HFFc6 (cell line): ENCODE measurements at places on chromosomes 1 and 21. TPM values are rescaled to one million over a fixed set of nuclear protein-coding genes. Genes with fewer than 3 reads are reported as not detected.

Gene OR2T29
- not detected in 3 replicates for total RNA-seq

- no peak overlapping the region for H3K4me3 ChIP-seq
- no peaks in the 10 kb centered on the region; the same call in 1 of the 2 replicates for H3K27me3 ChIP-seq
- no peaks in the 10 kb centered on the region for H3K4me1 ChIP-seq
- H3K36me3 ChIP-seq = peaks cover 13% of the 10 kb centered on the region
- DNase-seq = no peak
Measured at GRCh38 chr1:36968730-36969129, 65.6 kb downstream of the GRIK3 start.

- H3K4me3 ChIP-seq = no peak overlapping the region; the same call in 1 of the 2 replicates
- no peak overlapping the region for H3K27ac ChIP-seq
- no peak for DNase-seq
- H3K36me3 ChIP-seq = peaks cover 10% of the 10 kb centered on the region
Measured at GRCh38 chr1:36947384-36947783, 86.9 kb downstream of the GRIK3 start.

GRCh38 chr1:107920561-107920960 lies 44.4 kb downstream of the VAV3 start:
- H3K27me3 ChIP-seq = no peaks in the 10 kb centered on the region; the same call in 1 of the 2 replicates
- H3K36me3 ChIP-seq = no peaks in the 10 kb centered on the region
- no peak for DNase-seq
- H3K4me3 ChIP-seq = no peak overlapping the region
- H3K4me1 ChIP-seq = no peaks in the 10 kb centered on the region
